NB4 (cell line): ENCODE measurements at places on chromosomes 3 and 15.

- no peak for DNase-seq
Measured at GRCh38 chr15:63065262-63066221, 23.0 kb downstream of the TPM1 start.

DNA sequence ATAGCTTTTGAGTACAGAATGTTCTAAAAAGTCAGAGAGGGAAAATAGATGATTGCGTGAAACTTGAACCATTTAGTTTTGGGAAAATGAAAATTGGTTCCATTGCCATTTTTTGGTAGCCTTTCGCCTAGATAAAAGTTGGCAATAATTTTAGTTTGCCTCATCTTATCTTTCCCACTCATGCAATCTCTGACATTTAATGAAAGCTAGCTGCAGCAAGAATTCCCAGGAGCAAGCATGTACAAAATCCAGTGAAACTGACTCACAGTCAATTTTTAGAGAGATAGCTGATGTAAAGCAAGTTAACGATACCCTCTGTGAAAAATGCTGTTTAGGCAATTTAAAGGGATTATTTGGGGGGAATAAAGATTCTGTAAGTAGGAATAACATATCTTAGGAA is 797.4 kb downstream of the GRM7 start:
- DNase-seq: no peak

- peak; percentile 80 for DNase-seq
Measured at GRCh38 chr15:40763801-40764628, at the start of gene GCHFR. TSS of gene GCHFR (plus strand) at chr15:40764068. CDS start at chr15:40764181, 113 bp downstream.

GRCh38 chr15:75662823-75663519 is 15.3 kb downstream of the SNX33 start:
- DNase-seq: no peak

DNA sequence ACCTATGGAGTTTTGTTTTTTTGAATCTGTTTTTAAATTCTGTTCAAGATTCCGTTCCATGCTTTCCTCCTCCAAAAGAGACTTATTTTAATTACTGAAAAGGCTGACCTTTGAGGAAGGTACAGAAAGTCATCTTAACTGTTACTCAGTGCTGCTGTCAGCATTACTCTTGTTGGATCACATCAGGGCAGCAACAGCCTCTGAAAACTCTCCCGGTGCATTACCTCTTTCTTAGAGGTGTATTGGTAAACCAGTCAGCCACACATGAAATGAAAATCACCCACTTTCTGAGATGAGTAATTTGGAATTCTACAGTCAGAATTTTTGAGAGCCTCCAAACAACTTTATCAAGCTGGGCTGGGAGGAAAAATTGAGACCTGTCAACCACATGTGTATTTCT is 88.5 kb upstream of the LIMD1 start:
- no peak for DNase-seq

GRCh38 chr3:46719735-46720271 is 2.1 kb upstream of the PRSS50 start:
- DNase-seq: no peak

GRCh38 chr3:149120051-149120972 is 9.1 kb upstream of the HPS3 start:
- DNase-seq: peak; percentile 79

DNA sequence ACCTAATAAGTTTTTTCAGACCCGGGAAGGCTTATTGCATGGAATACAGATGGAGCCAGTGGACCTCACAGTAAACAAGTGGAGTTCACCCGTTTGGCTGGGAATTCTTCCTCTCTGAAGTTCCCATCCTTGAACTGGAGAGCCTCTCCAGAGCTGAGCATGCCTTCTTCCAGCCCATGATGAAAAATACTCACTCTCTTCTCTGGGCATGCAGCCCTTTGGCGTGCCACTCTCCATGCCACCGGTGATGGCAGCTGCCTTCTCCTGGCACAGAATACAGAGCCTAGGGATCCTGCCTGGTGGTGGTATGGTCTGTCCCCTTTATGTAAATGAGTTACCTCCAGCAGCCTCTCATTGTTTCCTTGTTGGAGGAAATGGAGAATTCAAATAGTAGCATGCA is 150.8 kb downstream of the LEKR1 start:
- no peak for DNase-seq

GRCh38 chr3:23068016-23068728 is 135.0 kb upstream of the UBE2E2 start:
- DNase-seq: no peak

GRCh38 chr3:150721285-150722130 is 17.8 kb upstream of the ERICH6 start:
- DNase-seq: peak; percentile 68

GRCh38 chr3:114608293-114608692 is 314.5 kb downstream of the TIGIT start:
- DNase-seq: no peak

DNA sequence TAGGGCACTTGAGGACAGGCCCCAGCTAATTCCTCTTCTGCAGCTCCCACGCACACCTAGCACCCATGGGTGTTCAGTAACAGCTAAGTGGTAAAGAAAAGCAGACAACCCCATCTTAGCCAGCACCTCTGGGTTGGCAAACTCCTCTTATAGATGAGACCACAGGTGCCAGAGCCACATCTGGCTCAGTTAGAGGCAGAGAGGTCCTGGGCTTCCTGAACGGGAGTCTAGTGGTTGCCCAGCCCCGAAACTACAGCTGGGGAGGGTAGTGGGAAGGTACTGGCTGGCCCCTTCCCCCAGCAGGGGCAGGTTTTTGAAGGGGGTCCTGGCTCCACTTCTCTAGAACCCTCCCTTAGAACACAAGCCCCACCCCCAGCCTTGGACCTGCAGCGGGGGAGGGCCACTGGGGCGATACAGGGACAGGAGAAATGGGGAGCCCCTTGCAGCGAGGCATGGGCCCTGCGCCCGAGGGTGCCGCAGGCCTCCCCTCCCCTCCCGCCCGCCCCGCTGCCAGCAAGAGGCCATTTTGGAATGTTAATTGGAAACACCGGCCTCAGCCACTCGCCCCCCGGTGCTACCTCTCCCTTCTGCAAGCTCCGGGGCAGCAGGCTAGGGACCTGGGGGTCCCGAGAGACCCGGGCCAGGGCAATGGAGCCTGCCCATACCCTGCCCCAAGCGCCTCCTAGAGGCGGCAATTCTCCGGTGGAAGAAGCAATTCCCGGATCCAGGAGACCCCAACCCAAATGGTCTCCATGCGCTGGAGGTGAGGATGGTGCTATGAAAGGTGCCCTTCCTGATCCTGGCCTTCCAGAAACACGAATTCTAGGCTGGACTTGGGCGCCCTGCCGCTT is 1.5 kb downstream of the DUSP7 start:
- DNase-seq: peak; percentile 52
